ENCODE measurements at places on chromosomes 16 and 17. TPM values are rescaled to one million over a fixed set of nuclear protein-coding genes. Genes with fewer than 3 reads are reported as not detected.

NOD2 gene
- total RNA-seq: 1.8 TPM

HOXB1 gene
- not detected for total RNA-seq

PIMREG gene
- 3.9 TPM for total RNA-seq

WNT3 gene
- total RNA-seq: 0.14 TPM

GRCh38 chr17:57623620-57624019 lies 121.5 kb downstream of the CCDC182 start:
- DNase-seq: no peak

GRCh38 chr16:12147681-12148080 lies 171.1 kb downstream of the SNX29 start:
- DNase-seq: peak; percentile 48

GRCh38 chr16:87931504-87931903 lies 4.8 kb downstream of the CA5A start:
- DNase-seq: no peak
